HAP-1 (cell line): ENCODE measurements at places on chromosomes 4 and X.

GRCh38 chrX:150038315-150038714, 100.0 kb upstream of the EOLA2 start:
- no peak for DNase-seq

DNA sequence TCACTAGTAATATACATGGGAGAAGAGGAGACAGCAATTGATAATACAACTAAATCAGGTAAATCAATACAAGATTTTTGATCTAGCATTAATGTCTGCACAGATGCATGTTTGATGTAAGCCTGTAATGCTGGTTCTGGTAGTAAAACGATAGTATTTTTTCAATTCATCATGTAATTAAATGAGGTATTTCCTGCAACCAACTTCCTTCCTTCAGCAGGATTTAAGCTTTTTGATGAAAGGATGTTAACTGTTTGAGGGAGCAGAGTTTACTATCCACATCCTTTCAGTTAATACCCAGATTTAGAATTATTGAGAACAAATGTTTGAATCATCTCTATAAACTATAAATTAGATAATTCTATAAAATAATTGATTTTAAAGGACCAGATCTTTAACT, 31.4 kb upstream of the NFKB1 start:
- no peak for DNase-seq

GRCh38 chrX:153595387-153595786, 3.6 kb downstream of the CCNQ start:
- DNase-seq = no peak

GRCh38 chr4:15893962-15894361, 44.6 kb downstream of the FGFBP1 start:
- no peak for DNase-seq

DNA sequence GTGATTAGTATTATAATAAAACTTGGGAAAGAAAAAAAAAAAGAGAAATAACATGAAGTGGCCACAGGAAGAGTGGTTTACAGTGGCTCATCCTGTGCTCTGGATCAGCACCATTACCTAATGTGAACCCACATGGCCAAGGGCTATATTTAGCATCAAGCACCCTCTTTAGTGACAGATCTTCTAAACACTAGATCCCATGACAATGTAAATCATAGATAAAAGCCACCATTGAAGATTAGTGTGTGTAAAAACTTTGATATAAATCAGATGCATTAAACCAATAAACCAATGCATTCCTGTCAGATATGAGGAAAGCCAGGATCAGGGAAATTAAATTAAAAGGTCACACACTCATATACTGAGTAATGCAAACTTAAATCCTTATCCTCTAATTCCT, 400.6 kb upstream of the MAGEB18 start:
- DNase-seq = no peak

- DNase-seq = no peak
Observed at GRCh38 chr4:31075969-31076368, 355.8 kb downstream of the PCDH7 start.

DNA sequence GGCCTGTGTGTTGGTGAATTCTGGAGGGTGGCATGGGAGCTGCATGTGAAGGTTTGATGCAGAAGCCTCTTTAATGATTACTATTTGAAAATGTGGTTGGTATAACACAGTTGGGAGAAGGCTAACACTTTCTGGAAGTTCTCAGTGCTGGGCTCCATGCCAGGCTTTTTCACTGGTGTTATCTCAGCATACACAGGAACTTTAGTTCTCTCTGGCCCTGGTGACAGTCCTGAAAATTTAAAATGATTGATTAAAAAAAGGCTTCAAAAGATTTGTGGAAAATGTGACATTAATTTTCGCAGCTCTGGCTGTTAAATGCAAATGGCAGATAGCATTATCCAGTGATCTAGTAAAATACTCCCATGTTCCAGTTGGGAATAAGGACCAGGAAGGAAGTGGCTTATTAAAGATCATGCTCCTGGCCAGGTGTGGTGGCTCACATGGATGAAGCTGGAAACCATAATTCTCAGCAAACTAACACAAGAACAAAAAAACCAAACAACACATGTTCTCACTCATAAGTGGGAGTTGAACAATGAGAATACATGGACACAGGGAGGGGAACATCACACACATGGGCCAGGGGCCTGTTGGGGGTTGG, 36.6 kb downstream of the DIPK2B start:
- no peak for DNase-seq

DNA sequence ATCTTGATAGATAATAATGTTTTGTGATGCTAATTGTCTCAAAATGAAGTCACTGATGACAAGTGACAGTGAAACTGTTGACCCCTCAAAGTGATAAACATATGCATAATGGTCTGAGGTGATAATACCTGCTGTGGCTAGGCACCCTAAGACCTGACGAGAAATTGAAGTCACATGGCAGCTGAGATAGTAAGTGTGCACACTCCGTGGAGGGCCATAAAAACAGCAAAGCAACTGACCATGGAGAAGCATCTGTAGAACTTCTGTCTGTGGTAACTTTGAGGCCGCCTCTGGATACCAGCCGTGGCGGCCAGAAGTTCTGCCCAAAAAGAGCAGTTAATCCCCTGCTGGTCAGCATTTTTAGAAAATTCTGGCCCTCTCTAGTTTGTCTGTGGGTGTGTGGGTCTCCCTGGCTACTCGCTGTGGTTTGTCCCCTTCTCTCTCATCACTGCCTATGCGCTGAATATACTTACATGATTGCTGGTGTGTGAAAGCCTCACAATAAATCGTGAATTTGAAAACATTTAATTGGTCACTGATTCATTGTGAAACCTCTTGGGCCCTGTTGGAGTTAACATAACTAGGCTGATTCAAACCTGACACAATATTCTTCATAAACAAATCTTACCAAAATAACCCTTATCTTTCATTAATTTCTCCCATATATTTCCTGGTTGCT, 50.6 kb downstream of the CCDC149 start:
- DNase-seq = no peak

- no peak for DNase-seq
Observed at GRCh38 chr4:89724716-89725115, 112.2 kb downstream of the SNCA start.

DNA sequence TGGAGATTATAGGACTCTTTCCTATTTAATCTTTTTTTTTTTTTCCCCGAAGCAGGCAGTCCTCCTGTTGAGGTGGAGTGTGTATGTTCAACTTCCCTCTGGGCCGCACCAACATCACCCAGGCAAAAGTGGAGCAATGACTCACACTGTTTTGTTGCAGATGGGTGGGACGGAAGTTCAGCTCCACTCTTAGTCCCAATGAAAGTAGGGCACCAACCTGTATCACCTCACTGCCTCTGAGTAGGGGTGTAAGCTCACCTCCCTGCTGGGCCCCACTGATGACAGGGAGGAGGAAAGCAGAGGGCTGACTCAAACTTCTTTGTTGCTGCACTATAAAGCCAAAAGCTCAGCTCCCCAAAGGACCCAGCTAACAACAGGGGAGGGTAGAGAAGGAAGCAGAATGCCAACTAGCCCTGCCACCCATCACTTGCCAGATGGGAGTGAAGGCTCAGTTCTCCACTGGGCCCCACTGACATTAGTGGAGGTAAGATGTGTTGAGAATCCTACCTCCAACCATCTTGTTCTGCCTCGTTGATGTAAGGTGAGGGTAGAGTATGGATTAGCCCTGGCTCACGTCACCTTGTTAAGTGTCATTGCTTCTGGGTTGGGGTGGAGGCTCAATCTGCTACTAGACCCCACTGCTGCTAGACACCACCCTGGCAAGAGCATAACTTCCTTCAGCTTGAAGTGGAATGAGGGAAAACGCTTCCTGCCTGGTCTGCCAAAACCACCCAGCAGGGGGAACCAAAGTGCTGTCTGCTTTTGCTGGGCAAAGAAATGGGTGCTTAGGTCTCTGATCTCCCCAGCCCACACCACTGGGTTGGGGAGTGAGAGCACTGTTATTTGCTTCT, 14.1 kb downstream of the RPS6KA3 start:
- peak; percentile 40 for DNase-seq

DNA sequence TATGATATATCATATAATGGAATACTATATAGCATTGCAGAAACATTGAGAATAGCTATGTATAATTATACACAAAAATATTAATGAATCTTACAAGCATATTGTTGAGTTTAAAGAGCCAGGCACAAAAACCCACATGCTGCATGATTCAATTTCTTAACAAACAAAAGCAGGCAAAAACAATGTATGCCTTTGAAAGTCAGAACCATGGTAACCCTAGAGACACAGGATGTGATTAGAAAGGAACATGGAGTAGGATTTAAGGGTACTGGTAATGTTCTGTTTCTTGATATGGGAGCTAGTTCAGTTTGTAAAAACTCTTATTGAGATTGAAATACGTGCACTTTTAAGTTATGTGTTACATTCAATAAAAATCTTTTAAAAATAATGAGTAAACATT, 21.5 kb downstream of the CXCL8 start:
- no peak for DNase-seq

DNA sequence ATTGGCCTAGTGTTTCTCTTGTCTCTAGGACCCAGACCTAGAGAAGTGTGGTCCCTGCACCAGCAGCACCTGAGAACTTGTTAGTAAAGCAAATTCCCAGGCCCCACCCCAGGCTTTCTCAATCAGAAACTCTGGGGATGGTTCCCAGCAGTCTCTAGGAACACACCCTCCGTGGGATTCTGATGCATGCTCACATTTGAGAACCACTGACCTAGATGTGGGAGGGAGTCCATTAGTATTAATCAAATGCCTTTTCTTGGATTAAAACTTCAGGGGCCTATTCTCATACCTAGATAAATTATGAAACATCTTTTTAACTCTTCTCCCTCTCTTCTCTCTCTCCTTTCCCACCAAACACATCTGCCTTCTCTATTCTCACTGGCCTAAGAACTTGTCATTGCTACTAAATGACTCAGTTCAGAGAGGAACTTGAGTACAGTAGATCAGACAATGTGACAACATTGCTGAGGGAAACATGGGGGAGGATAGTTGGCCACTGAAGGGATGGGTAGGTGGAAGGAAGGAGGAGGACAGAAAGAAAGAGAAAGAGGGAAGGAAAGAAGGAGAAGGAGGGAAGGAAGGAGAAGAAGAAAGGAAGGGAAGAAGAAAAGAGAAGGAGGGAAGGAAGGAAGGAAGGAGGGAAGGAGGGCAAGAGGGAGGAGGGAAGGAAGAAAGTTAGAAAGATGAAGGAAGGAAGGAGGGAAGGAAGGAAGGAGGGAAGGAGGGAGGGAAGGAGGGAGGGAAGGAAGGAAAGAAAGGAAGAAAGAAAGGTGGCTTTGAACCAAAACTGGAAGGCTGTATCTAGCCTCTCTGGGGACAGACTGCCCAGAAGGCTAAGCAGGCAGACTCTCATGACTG, 132.7 kb upstream of the MAP3K15 start:
- no peak for DNase-seq

- no peak for DNase-seq
Observed at GRCh38 chr4:45568694-45569093, 555.2 kb downstream of the GABRG1 start.
